ENCODE measurements at places on chromosomes 7 and 10. TPM values are rescaled to one million over a fixed set of nuclear protein-coding genes. Genes with fewer than 3 reads are reported as not detected.

Gene SRRM3
- polyA plus RNA-seq, result 8.2 TPM

Gene BCAP29
- polyA plus RNA-seq, result 20.3 TPM

Gene NYAP1
- polyA plus RNA-seq, result 0.49 TPM

Gene PRKG1
- polyA plus RNA-seq, result 17.3 TPM

Gene ASIC3
- 0.87 TPM for polyA plus RNA-seq

Data from GM23338 (cell line).